ENCODE measurements at places on chromosomes 2 and 18. TPM values are rescaled to one million over a fixed set of nuclear protein-coding genes. Genes with fewer than 3 reads are reported as not detected.

GRCh38 chr2:21644266-21644665 lies 520.5 kb downstream of the TDRD15 start:
- no peak for DNase-seq

The DLGAP1 gene
- total RNA-seq: 17.6 TPM

GRCh38 chr2:86223140-86223926 lies 24.1 kb downstream of the MRPL35 start:
- no peak for DNase-seq

The AMER3 gene
- total RNA-seq: not detected

DNA sequence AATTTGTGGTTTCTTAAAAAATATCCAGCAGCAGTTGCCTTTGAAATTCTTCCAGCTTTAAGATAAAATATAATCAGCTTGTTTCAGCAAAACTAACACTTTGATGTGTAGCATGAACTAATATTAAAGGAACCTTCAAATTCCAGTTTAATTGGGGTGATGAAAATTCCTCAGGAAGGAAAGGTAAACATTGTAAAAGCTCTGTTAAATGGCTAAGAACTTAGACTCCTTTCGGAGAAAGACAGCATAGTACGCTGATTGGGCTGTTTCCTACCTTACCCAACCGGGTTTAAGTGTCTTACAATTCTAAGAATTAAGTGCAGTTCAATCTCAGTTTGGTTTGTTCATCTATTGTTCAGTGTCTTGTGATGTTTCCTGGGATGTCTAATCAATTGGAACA lies 108.3 kb downstream of the CDH7 start:
- DNase-seq: no peak

The GNLY gene
- total RNA-seq: 2.6 TPM

DNA sequence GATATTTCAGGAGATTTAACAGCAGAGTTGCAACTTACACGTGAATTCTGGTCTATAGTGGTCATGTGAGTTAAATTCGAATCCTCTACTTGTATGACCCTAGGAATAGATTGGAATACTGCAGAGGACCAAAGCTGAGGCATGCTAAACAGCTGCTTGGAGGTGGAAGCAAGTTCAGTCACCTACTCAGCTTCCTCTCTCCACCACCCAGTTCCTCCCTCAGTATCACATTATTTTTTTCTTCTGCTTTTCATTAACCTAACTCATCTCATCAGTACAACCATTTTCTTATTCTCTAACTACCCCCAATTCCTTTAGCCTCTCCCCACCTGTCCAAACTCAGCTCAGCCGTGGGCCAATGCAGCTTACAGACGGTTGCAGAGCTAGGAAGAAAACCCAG lies 385.5 kb downstream of the SETBP1 start:
- no peak for DNase-seq

DNA sequence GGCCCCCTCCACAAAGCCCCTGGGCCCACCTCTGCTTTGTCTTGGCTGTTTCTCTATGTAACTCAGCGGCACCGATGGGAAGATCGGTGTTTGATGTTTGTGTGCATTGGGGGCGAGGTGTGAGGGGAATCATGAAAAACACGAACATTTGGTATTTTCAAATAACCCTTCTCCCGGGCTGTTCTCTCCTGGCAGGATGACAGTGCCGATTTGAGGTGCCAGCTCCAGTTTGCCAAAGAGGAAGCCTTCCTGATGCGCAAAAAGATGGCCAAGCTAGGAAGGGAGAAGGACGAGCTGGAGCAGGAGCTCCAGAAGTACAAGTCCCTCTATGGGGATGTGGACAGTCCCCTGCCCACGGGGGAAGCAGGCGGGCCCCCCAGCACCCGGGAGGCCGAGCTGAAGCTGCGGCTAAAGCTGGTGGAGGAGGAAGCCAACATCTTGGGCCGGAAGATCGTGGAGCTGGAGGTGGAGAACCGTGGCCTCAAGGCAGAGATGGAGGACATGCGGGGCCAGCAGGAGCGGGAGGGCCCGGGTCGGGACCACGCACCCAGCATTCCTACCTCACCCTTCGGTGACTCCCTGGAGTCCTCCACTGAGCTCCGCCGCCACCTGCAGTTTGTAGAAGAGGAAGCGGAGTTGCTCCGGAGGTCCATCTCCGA lies 78.1 kb downstream of the MTCL1 start:
- no peak for DNase-seq

DNA sequence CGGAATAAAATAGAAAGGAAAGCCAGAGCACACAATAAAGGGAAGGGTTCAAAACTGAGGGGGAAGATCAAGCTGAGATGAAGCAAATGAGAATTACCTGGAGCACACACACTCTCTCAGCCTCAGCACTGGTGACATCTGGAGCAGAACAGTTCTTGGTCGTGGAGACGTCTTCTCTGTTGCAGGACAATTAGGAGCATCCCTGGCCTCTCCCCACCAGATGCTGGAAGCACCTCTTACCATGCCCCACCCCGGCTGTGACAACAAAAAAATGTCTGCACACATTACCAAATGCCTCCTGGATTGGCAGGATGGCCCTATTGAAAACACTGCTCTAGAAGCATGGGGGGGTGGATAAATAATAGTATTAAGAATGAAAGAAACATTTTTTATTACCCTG lies 43.6 kb upstream of the MAP3K20 start:
- no peak for DNase-seq

- no peak for DNase-seq
Observed at GRCh38 chr2:221135699-221136098, 436.4 kb downstream of the EPHA4 start.

DNA sequence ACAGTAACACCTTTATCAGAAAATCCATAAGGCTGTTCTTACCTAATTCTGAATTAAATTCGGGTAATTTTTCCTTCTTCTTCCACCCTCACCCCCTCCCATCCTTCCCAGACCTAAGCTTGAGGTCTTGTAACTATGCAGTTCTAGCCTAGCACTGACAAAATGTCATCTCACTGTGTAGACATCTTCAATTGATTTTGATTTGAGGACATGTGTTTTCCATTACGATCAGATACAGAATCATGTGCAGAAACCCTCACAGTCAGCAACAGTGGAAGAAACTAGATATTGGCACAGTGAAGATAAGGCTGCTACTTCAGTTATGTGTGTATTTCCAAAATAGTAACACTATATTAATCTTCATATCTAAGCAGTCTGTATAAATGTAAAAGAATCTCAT lies 244.6 kb downstream of the THSD7B start:
- no peak for DNase-seq

- DNase-seq: no peak
Observed at GRCh38 chr2:126828051-126828450, 70.6 kb upstream of the TEX51 start.

The MARCO gene
- 6.9 TPM for total RNA-seq

DNA sequence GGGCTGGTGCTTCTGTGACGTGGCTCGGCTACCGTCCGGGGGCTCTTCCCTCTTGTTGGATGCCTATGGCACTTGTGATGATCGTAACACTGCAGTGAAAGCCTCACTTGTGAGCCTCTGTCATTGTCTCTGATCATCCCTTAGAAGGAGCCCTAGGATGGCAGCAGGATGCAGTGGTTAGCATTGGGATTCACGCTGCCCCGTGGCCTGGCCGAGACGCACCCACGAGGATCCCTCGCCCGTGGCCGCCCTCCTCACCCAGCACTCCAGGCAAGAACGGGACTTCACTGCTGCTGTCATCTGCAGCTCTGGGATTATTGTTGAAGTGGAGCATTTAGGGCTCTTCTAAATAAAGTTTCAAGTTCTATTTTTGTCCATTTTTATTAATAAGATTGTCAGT lies 46.8 kb upstream of the CTDP1 start:
- DNase-seq: no peak

The BOLL gene
- total RNA-seq: 0.29 TPM

DNA sequence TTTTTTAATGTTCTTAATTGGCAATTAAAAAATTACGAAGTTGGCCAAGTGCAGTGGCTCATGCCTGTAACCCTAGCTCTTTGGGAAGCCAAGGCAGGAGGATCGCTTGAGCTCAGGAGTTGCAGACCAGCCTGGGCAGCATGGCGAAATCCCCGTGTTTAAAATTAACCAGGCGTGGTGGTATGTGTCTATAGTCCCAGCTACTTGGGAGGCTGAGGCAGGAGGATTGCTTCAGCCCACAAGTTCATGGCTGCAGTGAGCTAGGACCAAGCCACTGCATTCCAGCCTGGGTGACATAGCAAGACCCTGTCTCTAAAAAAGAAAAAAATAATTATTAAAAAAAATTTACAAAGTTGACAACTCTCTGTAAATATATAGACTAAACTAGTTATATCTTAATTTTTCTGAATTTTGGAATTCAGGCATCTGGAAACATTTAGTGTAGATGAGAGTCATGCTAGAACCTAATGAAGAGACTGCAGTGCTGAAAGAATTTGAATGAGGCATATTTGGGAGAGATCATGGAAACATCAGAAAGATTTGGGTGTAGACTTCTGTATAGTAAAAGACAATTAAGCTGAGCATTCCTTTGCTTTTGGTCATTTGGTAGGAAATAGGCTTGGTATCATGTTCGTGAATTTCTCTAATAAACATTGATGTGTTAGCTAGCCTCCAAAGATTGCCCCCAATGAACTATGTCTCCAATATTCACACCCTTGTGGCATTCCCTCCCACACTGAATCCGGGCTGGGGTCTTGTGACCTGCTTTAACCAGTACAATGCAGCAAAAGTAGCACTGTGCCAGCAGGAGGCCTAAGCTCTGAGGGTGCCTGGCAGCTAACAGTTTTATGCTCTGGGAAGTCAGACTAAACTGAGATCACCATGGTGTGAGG lies 4.2 kb upstream of the ROCK1 start:
- DNase-seq: no peak

GRCh38 chr2:184847331-184847730 lies 249.0 kb downstream of the ZNF804A start:
- no peak for DNase-seq

Measured in breast epithelium (tissue), 4 donors.